Cerebellum (tissue), 4 donors: ENCODE measurements at places on chromosomes 3 and 15. TPM values are rescaled to one million over a fixed set of nuclear protein-coding genes. Genes with fewer than 3 reads are reported as not detected.

- no peak for DNase-seq
Measured at GRCh38 chr3:133820889-133821675, 15.5 kb downstream of the SRPRB start.

Gene PP2D1
- total RNA-seq = not detected

- DNase-seq = no peak
Measured at GRCh38 chr3:12289524-12289923, 654 bp downstream of the PPARG start.

- no peak for DNase-seq
Measured at GRCh38 chr15:33894193-33894592, 74.1 kb upstream of the CHRM5 start.

DNA sequence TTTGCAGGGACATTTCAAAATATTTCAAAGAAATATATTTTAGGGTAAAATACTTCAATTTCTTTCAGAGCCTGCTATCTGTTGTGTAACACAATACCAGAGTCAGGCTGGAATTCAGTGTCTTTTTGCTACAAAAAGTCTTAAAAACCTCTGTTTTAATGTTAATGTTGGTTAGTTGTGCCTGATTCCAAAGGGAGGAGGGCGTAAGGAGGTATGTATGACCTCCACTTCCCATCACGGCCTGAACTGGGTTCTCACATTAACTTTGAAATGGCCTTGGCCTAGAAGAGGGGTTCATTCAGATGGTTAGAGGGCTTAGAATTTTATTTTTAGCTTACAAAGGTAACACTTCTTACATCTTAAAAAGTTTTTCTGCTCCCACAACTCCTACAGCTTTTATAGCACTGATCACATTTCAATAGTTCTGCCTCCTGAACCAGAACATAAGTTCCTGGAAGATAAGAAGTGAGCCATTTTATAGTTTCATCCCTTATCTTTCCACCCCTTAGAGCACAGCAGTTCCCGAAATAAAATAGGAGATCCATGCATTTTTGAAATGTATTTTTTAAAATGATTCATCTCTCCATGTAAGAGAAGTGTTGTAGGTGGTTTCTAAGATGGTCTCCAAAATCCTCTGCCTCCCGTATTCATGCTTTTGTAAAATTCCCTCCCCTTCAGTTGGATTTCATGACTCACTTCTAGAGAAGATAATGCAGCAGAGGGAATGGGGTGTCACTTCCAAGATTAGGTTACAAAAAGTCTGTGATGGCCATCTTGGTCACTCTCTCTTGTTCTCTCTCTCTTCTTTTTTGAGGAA, 543.1 kb upstream of the NECTIN3 start:
- DNase-seq = no peak

DNA sequence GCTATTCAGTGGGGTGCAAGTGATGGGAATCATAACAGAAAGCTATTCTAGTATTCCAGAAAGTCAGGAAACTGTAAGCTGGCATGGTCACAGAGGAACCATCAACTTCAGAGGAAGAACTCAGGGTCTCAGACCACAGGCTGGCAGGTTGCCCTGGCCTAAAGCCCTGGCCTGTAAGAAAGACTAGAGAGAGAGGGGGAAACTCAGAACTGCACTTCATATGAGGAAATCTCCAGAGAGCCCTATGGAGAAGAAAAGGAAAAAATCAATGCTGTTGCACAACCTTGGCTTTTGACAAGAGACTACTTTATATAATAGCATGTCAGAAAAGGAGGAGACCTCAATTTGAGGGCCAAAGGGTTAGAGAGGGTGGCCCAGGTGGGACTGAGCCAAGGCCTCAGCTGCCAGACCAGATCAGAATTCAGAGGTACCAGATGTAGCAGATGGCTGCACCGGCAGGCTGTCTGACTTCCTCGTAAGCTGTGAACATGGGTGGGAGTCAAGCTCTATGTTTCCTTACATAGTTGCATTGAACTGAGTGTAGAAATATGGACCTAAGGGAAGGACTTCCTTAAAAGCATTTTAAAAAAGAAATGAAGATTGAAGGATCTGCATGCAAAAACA, 333.8 kb downstream of the PDCD6IP start:
- DNase-seq = peak; percentile 60

GRCh38 chr3:54133196-54133595, 10.8 kb downstream of the CACNA2D3 start:
- DNase-seq = no peak

- no peak for DNase-seq
Measured at GRCh38 chr15:98684436-98684835, 36.1 kb downstream of the IGF1R start.

Gene CHRM5
- 0.27 TPM for total RNA-seq

DNA sequence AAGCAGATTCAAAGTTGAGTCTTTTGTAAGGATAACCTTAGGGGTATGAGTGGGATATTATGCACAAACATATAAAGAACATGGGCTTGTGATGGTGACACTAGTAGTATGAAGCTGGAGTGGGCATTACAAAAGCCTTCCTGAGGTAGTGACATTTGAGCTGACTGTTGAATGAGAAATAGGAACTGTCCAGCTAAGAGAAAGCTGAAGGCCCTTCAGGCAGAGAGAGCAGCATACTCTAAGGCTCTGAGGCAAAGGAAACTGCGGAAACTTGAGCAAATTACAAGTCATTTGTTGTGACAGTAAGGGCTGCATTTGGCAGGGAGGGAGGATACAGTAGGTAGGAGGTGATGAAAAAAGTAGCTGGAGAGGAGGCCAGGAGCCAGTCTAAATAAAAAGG, 190.7 kb upstream of the CD96 start:
- DNase-seq = no peak

Gene SCN5A
- 2.3 TPM for total RNA-seq

DNA sequence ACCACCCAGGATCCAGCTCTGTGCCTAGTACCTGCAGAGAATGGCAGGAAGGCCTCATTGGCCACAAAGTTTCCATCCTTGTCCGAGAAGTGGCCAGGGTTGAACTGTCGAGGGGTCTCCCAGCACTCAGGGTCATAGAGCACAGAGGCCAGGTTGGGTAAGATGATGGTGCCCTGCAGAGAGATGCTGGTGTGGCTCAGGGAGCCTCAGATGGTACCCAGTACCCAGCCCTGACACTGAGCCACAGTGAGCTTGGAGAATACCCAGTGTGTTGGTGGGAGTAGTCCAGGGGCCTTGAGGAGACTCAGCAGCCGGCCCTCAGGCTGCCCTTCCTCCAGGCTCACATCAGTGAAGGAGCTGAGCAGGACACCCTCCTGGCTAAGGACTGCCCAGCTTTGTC, 11.5 kb upstream of the PARL start:
- no peak for DNase-seq

Gene DUOX1
- 0.27 TPM for total RNA-seq

DNA sequence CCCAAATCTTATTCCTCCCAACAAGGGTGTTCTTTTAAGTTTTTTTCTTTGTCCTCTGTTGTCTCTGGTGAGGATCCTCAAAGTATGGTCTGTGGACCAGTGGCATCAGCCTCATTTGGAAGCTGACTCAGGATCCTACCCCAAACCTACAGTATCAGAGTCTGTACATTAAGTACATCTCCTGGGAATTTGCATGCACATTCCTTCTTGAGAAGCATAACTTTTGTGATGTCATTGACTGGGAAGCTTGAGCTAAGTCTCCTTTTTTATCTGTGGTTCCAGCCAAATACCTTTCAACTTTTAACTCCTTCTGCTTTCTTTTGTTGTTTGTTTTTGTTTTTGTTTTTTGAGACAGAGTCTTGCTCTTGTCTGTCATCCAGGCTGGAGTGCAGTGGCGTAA, 40.5 kb downstream of the ARMC8 start:
- DNase-seq = no peak

Gene CSTA
- not detected for total RNA-seq

- no peak for DNase-seq
Measured at GRCh38 chr3:186570941-186571643, 572 bp downstream of the DNAJB11 start.

DNA sequence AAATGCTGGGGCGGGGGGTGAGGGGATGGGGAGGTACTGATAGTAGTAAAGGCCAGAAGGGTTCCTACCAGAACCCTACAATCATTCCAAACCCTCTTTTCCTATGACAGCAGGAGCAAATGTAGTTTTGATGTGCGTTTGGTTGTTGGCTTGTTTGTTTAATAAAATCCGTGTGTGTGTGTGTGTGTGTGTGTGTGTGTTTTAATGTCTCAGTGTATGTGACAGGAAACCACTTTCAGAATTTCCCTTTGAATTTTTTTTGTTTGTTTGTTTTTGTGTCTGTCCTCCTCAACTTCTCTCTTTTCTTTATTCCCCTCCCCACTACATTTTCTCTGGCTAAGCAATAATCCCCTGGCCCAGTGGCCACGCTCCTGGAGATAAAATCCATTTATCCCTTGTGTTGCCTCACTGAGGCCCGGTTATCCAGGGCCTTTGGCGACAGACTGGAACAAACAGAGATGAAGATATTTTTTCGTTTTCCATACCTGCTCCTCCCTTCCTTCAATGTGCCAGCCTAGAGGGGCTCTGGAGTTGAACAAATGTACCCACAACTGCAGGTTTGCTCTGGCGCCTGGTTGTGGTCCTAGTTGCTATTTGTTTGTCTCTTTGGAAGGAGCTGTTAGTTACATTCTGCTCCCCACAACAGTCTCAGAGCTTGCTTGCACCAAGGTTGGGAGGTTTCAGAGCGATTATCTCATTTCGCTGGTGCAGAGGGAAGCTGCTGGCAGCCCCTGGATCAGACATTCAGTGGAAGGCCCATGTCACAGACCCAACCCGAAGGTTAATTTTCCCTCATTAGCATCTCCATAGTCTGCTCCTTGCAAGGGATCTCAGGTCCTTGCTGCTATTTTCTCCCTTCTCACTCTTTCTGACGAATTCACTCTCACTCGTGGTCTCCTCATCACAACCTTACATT, 17.9 kb downstream of the NR2F2 start:
- DNase-seq = no peak

Gene GASK1A
- total RNA-seq = 11.4 TPM

Gene PARP14
- total RNA-seq = 15.2 TPM

Gene EPHB1
- total RNA-seq = 25.0 TPM

GRCh38 chr15:70172566-70173225, 75.0 kb upstream of the TLE3 start:
- no peak for DNase-seq

DNA sequence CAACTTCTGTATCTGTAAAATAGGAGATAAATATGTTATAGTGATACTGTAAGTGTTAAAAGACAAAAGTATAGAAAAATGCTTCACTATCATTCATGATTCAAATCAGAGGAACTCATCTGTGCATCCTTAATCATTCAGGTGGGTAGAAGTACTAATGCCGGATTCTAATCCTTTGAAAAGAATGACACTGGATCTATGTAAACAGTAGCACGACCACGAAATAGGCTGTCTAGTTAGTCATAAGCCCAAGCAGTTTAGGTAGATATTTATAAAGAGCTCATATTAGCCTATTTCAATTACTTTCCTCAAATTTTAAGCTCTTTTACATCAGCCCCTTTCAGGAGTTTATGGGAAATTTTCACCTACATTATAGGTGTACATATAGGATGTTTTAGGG, 437.9 kb downstream of the SOX2 start:
- no peak for DNase-seq

- no peak for DNase-seq
Measured at GRCh38 chr3:129529436-129530210, 1.2 kb downstream of the RHO start.

DNA sequence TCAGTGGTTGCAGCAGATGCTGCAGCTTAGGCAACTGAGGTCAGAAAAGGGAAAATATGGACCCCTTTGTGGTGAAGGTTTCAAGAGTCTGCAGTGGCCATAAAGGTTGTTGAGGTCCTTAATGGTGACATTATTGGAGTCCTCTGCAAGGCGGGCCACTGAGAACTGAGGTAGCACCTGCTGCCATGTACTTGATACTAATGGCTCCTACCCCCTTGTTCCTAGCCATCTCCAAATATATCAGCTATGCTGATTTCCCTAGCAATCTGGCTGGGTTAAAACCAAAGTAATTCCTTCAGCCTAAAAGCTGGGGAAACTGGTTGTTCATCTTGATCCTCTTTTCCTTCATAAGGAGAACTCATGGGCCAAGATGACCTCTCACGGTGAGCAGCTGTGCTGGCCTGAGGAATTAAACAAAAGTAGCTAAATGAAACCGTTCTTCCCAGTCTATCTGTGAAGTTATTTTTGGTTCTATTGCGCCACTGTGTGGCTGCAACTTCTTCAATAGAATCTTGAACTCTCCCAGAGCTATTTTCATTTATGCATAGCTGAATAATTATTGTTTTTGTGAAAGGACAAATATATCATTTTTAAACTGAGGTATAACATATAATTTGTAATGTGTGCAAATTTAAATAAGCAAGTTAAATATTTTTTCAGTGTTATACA, 76.1 kb upstream of the PLSCR4 start:
- peak; percentile 17 for DNase-seq

Gene TLR9
- 0.09 TPM for total RNA-seq

DNA sequence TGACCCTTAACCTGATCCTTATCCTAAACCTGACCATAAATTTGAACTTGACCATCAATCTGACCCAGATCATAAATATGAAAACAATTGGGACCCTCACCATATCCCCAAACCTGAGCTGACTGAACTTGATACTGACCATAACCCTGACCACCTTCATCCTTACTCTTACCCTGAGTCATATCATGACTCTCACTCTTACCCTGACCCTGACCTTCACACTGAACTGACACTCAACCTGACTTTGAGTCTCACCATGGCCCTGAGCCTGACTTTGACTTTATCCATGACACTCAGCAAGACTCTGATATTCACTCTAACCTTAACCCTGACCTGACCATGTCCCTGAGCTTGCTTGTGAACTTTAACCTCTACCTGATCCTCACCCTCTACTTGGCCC, 34.3 kb upstream of the SLC25A26 start:
- no peak for DNase-seq

DNA sequence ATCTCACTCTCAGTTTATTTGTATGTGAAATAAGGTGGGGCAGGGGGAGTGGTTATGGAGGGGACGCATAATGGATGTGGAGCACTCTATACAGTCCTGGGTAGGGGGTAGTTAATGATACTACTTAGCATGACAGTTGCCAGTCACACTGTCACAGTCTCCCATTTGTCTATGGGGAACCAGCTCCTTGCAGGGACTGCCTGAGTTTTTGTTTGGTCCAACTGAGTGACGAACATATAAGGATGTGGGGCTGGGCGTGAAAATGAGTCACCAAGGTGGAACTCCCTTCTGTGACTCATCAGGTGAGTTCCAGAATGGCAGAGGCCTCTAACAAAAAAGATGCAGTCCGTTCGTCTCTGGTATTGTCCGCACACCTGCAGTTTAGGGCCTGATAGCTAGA, 235.3 kb upstream of the ST8SIA2 start:
- DNase-seq = no peak

- DNase-seq = no peak
Measured at GRCh38 chr3:188036375-188037194, 117.4 kb upstream of the LPP start.

GRCh38 chr3:106228271-106228670, 359.5 kb upstream of the CBLB start:
- no peak for DNase-seq

GRCh38 chr15:74060251-74060650, 22.1 kb downstream of the GOLGA6A start:
- no peak for DNase-seq

Gene HACD2
- total RNA-seq = 35.4 TPM

- DNase-seq = peak; percentile 41
Measured at GRCh38 chr3:188889054-188889491, 282.7 kb upstream of the TPRG1 start.
